ENCODE measurements at places on chromosomes 2 and 18.

- no peak for DNase-seq
Measured at GRCh38 chr2:164782323-164782722, 59.3 kb downstream of the COBLL1 start.

DNA sequence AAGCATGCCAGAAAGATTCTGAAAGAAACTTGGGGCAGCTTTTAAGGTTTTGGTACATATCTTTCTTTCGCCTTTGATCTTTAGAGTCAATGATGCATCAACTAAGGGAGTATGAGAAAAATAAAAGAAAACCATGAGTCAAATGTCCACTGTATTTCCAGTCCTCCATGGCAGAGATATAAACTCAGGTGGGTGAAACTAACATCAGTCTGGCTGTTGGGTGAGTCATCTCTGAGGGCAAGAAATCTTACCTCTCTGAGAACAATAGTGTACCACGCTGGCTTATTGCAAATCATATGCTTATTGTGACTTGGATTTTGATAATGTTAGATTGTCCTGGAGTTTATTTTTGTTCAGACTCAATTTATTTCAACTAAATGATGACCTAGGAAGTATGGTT is 521.0 kb downstream of the PLCL1 start:
- no peak for DNase-seq

DNA sequence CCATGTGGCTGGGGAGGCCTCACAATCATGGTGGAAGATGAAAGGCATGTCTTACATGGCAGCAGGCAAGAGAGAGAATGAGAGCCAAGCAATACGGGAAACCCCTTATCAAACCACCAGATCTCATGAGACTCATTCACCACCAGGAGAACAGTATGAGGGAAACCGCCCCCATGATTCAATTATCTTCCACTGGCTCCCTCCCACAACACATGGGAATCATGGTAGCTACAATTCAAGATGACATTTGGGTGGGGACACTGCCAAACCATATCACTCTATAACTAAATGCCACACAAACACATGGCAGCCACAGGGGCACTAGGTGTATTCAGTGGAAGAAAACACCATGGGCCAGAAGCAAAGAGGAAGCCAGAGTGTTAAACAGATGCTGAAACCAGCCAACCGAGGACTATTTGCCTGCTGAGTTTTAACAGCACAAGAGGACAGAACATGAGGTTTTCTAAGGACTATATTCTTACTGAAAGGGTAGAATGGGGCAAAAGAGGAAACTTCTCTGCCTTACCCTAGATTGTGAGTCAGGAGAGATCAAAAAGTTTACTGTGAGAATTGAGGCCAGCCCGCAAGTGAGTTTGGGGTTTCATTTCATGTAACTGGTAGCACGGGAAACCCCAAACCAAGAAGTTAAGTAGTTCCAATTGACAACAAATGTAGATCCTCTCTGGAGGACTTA is 49.2 kb downstream of the SIGLEC15 start:
- no peak for DNase-seq

DNA sequence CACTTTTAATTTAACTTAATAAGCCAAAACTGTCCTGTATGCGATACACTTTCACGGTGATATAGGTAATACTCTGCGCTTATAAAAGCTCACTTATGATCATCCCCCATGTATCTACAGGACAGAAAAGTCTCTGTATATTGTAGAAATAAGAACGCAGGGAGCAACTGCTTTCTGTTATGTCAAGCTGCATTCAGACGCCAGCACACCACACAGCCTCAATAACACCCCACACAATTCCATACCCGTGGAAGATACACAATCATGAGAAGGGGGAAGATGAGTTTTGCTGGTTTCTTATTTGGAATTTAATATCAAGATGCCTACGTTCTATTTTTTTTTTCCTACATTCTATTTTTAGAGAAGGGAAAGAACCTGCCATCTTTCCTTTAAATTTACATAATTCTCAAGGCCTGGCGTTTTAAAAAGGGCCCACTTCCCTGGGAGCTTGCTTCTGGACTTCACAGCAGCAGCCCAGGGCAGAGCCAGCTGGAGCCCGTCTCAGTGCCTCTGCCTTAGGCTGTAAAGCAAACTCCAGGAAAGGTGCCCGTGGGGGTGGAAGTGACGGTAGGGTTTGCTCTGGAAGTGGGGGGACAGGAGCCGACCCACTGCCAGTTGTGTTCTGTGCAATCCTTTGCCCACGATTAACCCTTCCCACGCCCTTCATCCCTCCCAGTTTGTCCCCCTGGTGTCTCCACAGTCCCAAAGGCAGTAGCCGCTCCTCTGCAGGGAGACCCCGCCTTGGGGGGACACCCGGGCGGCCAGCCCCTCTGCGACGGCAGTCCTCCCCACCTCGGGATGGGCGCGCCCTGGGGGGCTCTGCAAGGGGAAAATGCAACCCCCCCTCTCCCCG is 5.3 kb downstream of the PTGR3 start:
- peak; percentile 68 for DNase-seq

GRCh38 chr2:50746526-50746925 is 285.4 kb downstream of the NRXN1 start:
- DNase-seq: no peak

GRCh38 chr2:18046558-18047212 is 168.2 kb downstream of the KCNS3 start:
- peak; percentile 13 for DNase-seq

GRCh38 chr2:205741256-205741978 is 59.1 kb downstream of the NRP2 start:
- no peak for DNase-seq

GRCh38 chr2:105747991-105748390 is 3.3 kb downstream of the NCK2 start:
- DNase-seq: no peak

- no peak for DNase-seq
Measured at GRCh38 chr2:142045641-142046040, 85.2 kb downstream of the LRP1B start.

DNA sequence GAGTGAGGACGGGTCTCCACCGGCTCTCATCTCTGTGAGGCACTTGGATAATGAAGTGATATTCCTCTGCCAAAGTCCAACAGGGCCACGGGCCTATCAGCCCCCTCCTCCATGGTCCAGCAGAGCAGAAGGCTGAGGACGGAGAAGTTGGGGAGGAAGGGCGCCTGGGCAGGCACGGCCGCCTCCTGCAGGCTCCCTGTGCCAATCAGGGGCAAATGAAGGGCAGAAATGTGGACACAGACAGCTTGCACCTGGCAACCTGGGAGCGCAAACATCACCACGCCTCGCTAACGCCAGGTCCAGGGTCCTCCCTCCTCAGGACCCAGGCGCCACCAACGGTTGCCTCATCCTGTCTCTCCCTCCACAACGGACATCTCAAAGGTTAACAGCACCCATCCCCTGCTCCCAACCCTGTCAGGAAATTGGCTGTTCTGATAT is 24.3 kb downstream of the SMAD7 start:
- no peak for DNase-seq

DNA sequence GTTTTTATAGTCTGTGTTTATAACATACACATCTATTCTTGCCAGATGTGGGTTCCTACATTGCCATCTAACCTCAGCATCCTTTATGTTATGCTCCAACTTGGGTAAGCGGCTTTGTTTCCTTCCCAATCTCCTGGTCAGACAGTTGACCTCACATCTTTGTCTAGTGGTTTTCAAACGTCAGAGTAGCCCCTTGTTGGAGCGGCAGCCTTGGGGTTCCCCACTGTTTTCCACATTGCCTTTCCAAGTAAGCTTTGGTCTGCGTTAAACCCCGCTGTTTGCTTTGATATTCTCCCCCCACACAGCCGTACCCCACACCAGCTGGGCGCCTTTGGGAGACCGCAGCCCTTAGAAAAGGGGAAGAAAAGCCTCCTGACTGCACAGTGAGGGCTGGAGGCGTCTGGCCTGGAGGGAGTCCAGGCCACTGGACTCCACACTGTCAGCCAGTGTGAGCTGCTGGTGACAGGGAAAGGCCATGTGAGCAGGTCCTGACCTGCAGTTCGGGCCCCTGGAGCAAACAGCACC is 83.3 kb downstream of the MALT1 start:
- peak; percentile 59 for DNase-seq

DNA sequence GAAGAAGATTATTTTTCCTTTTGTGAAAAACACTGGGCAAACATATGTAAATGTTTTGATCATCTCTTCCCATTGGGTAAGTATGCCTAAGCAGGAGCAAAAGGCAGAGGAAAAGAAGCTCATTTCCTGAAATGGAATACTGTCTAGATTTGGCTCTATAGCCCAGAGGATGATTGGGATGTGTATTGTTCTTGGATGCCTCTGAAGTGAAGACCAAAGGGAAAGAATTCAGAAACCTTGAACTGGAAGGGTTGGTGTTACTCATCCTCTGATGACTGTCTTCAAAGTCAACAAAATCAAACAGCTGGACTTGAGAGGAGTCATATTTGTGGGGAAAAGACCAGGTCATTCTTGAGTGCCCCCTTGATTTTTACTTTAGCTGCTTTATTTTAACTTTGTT is 112.6 kb upstream of the NT5C1B start:
- DNase-seq: no peak

- DNase-seq: no peak
Measured at GRCh38 chr2:11795590-11795989, 49.2 kb downstream of the LPIN1 start.

- DNase-seq: no peak
Measured at GRCh38 chr2:115976916-115977315, 1534.5 kb downstream of the DPP10 start.

- DNase-seq: no peak
Measured at GRCh38 chr2:53856272-53856671, 3.5 kb downstream of the GPR75 start.

DNA sequence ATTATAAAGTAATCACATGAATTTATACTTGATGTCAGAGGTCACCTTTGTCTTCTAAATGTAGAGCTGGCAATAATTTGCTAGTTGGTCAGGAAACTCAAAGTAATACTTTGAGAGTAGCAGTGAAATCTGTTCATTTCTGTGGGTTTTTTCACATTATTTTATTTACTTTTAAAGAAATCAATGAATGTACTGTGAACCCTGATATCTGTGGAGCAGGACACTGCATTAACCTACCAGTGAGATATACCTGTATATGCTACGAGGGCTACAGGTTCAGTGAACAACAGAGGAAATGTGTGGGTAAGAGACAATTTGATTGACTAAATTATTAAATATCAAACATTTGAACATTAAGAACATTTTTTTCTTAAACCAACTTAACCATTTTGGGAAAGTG is 203.0 kb upstream of the RASGRP3 start:
- DNase-seq: no peak

- DNase-seq: no peak
Measured at GRCh38 chr2:54271843-54272627, 16.0 kb upstream of the TSPYL6 start.

DNA sequence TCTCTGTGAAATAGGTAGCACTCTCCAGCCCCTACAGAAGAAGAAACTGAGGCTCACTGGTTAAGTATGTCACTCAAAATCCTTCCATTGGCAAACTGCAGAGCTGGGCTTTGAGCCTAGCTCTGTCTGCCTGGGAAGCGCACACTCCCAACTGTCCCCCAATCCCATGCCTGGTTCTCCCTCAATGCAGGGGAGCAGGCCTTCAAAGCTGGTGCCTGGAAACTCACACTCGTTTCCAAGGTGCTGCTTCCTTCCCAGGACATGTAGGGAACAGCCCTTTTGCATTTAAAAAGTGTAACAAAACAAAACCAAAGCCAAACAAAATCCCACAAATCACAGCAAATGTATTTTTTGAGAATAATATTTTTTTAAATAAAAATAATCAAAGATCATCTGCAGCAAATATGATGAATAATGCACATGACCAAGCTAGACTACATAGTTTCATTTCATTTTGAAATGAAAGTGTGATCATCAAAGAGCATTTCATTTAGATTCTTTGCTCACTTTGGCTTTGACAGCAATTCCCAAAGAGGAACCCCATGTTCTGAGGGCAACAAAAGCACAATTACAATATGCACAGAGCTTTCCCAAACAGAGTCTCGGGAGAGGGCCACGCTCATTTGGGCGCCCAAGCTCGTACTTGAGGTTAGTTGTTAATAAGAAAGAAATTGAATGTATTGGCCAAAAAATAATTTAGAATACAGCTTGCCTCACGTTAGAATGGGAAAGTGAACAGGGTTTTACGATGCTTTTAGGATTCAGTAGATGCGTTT is 96.7 kb upstream of the ACKR3 start:
- DNase-seq: peak; percentile 49

- DNase-seq: no peak
Measured at GRCh38 chr2:239026711-239027361, 179.0 kb downstream of the TWIST2 start.

DNA sequence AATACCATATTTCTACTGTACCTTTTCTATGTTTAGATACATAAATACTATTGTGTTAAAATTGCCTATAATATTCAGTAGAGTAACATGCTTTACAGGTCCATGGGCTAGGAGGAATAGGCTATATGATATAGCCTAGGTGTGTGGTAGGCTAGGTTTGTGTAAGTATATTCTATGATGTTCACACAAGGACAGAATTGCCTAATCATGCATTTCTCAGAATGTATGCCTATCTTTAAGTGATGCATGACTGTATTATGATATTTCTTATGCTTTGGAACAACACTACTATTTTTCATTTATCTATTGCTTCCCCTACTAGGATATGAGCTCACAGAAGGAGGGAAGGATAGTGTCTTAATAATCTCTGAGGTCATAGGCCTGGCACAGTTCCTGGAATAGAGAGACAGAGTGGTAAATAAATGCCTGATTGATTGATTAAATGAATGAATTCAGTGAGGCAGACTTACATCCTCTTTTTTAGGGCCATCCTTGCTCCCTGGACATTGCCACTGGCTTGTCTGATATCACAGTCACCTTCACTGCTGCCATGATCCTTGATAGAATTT is 121.0 kb downstream of the MYO3B start:
- DNase-seq: no peak

DNA sequence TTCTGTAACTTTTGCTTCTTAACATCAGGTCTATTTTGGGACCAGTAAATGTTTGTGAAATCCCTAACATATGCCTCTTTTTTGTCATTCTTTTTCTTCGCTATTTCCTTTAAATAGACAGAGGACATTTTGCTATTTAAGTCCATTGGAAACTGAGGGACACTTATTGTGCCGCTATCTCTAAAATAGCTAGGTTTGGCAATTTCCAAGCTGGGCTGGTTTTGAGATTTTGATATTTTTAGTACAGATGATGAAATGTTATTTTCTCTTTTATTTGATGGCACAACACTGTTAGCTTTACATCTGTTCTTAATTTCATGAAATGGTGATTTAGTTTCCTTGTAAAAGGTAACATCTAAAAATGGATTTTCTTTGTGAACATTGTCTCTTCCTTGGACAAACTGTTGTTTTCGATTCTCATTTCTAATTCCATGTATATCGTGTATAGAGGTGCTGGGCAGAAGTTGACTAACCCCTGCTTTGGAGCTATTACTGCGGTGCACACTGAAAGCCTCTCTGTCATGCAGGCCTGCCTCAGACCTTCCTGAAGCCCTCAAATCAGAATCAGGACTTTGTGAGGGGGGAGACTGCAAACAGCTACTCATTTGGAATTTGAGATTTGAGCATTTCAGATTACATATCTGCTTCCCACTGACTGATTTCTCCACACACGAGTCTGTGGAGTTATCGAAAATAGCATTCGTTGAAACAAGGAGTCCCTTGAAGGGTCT is 594 bp downstream of the RAD51AP2 start:
- no peak for DNase-seq
